SJSA1 (cell line): ENCODE measurements at places on chromosomes 4 and X.

DNA sequence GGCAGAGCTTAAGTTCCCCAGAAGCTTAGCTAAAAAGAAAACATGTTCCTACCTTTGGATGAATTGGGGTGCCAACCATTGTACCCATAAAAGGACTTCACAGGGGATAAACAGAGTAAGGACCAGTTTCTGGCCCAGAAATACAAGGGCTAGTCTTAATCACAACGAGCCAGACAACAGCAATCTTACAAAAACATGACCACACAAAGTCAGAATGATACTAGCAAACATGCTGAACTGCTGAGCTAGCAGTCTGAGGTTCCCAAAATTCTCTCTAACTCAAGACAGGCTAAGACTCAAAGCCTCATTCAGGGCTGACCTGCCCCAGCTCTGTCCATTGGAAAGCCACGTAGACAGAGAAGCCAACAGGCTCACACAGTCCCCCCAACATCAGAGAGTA lies 40.3 kb downstream of the ATP11C start:
- DNase-seq: no peak

GRCh38 chrX:135328421-135329005 lies 19.2 kb downstream of the ETDC start:
- DNase-seq: no peak

- DNase-seq: no peak
Observed at GRCh38 chr4:147772056-147772455, 40.2 kb downstream of the ARHGAP10 start.

- DNase-seq: no peak
Observed at GRCh38 chrX:47148946-47149345, 3.9 kb downstream of the RBM10 start.

- DNase-seq: peak; percentile 25
Observed at GRCh38 chr4:113869743-113870375, 108.3 kb upstream of the CAMK2D start.

- DNase-seq: no peak
Observed at GRCh38 chrX:11341274-11342201, 48.3 kb downstream of the AMELX start.

DNA sequence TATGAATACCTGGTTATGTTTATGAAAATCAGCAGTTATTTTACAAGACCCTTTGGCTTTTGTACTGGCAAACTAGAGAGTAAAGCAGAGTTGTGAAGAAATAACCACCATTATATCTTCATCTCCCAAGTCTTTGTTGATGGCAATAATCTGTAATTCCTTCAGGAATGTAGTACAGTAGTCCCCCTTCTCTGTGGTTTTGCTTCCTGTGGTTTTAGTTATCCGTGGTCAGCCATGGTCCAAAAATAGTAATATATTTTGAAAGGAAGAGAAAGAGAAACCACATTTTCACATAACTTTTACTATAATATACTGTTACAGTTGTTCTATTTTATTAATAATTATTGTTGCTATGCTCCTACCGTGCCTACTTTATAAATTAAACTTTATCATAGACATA lies 27.8 kb downstream of the BANK1 start:
- DNase-seq: no peak

- DNase-seq: no peak
Observed at GRCh38 chr4:138010639-138011038, 231.5 kb downstream of the SLC7A11 start.

GRCh38 chrX:120790552-120790951 lies 85.1 kb downstream of the CT47B1 start:
- DNase-seq: no peak

DNA sequence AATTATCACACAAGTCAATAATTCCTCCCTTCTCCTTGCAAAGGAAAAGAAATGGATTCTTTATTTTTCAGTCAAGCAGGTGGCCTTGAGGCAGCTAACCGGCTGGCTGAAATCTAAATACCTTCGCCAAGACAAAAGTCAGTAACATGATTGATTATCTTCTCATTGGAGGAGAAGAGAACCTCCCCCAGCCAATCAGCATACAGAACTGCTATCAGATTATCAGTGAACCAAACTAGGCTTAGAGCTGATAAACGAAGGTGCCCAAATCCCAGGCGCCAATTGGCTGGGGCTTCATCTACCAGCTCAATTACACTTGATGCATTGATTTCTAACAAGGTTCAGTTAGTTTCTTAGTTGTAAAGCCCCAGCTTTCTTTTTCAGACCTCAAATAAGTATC lies 152.4 kb upstream of the NOCT start:
- no peak for DNase-seq

DNA sequence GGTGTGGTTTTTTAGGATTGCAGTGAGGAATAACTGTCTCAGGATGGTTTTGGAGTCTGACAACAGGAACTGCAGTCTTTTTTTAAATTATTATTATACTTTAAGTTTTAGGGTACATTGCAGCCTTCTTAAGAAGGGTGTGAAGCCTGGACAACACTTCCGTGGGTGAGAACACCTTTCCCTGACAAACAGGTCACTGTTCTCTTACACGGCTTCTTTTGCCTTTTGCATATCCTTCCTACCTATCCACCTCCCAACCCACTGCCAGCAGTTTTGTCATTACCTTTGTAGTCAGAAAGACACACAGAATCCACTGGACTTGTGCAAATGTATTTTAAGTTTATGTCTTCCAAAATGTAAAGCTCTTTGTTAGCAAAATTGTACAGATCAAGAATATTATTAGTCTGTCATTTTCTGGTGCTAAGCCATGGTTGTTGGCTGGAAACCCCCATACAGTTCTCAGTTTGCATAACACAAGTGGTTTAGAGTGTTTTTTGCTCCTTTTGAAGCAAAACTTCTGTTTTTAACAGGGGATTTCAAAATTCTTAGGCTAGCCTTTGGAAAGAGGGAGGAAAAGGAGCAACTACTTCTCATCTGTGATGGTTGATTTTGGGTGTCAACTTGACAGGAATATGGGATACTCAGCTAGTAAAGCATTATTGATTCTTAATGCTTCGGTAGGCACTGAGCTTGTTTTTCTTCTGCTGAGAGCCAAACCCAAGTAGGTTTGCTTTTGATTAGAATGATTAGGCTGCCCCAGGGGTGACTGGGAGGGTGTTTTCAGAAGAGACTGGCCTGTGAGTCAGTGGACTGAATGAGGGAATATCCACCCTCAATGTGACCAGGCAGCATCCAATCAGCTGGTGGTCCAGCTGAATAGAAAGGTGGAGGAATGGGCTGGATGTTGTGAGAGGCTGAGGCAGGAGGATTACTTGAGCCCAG lies 29.4 kb upstream of the KLHL2 start:
- DNase-seq: no peak
